ENCODE measurements at places on chromosomes 16 and 17. TPM values are rescaled to one million over a fixed set of nuclear protein-coding genes. Genes with fewer than 3 reads are reported as not detected.

GRCh38 chr17:37147301-37147812, 198.6 kb downstream of the AATF start:
- peak; percentile 11 for DNase-seq

The CD68 gene
- 0.23 TPM for polyA plus RNA-seq

The DHX58 gene
- not detected for polyA plus RNA-seq

GRCh38 chr17:57535249-57535966, 209.7 kb downstream of the CCDC182 start:
- DNase-seq, result no peak

The ROGDI gene
- 220 TPM for polyA plus RNA-seq

GRCh38 chr16:18841833-18842525, 40.6 kb upstream of the ARL6IP1 start:
- no peak for DNase-seq

The IRX6 gene
- polyA plus RNA-seq, result 0.31 TPM

DNA sequence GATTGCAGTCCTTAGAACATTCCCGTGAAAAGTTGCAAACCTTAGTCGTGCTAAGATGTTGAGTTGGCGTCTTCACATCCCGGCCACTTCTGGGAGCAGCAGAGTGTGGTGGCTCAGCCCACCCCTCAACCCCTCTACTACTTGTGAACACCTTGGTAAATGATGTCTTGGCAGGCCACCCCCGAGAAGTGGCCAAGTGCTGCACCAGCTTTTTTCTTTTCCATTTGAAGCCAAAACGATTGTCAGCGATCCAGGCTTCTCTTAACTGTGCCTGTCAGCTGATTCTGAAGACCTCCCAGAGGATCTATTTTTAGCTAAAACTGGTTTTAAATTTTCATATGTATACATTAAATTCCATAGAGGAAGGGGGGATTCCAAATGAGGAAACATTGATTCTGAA, 247.5 kb downstream of the CDH13 start:
- DNase-seq, result no peak

DNA sequence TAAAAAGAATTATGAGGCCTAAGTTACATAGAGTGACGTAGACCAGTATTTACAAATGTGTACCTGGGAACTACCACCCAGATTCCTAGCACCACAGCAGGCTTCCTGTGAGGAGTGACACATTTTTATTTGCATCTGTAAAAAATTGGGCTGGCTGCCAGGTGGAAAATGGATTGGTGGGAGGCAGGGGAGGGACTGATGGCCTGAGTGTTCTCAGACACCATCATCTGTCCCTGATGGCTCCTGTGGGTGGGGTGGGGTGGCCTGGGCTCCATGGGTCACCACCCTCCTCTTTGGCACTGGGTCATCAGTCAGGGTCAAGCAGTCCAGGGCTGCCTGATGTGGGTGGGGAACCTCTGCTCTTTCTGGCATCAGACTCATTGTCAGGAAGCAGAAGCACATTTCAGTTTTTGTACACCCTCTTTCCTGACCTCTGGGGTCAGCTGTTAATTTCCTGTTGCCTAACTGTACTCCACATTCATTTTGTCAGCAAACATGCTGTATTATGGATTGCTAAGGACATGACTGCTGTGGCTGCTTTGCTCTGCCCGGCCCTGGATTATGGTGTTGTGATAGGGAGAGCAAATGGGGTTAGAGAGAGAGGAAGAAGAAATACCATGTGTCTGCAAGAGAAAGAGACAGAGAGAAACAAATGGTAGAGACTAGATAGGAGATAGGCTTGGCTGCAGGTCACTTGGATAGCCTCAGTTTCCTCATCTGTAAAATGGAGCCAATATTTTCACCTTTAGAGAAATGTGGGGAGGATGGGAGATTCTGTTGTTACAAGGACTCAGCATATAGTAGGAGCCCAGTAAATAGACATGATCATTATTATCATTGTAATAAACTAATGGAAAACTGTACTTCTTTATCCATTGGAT, 11.6 kb upstream of the MFAP4 start:
- no peak for DNase-seq

GRCh38 chr17:15340966-15341365, 431 bp downstream of the TEKT3 start:
- DNase-seq, result peak; percentile 37

Measured in cardiac muscle cell (in vitro differentiated cells and primary cell).